ENCODE measurements at places on chromosomes 7 and 10.

GRCh38 chr7:80480566-80480965, 31.3 kb downstream of the GNAT3 start:
- DNase-seq: no peak

DNA sequence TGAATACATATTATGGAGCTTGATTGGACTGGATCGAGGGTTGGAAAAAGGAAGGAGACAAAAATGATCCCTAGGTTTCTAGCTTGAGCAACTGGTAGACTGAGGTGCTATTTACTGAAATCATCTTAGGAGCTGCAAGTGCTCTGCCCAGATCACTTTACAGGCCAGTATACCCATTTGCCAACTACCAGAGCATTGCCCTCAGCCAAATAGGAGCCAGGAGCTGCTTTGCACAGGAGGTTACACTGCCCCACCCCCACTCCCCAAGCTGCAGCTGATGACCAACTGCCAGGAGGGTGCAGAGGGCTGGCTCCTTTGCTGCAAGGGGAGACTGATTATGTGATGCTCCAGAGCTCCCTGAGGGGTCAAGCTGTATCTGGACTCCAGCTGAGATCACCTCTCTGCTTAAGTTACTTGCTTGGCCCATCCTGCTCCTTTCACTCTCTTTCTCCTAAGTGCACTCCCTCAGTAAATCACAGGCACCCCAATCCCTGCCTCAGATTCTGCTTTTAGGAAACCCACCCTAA, 275.4 kb downstream of the ZEB1 start:
- no peak for DNase-seq

- DNase-seq: no peak
Measured at GRCh38 chr7:104984585-104985258, 29.3 kb upstream of the KMT2E start.

DNA sequence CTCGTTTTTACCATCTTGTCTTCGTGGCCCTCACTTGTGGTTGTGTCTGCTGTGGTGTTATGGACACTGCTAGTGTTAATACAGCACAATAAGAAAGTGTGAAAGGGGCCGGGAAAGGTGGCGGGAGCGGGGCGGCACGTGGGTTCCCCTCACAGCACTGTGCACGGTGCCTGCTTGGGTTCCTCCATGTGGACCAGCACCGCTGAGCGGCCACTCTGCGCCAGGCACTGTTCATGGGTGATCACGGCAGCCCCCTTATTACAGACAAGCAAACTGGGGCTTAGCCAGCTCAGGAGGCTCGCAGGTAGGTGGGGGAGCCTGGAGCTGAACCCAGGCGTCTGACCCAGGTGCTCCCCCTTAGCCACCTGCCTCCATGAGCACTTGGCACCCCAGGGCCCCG, 12.2 kb downstream of the SUN1 start:
- DNase-seq: no peak

DNA sequence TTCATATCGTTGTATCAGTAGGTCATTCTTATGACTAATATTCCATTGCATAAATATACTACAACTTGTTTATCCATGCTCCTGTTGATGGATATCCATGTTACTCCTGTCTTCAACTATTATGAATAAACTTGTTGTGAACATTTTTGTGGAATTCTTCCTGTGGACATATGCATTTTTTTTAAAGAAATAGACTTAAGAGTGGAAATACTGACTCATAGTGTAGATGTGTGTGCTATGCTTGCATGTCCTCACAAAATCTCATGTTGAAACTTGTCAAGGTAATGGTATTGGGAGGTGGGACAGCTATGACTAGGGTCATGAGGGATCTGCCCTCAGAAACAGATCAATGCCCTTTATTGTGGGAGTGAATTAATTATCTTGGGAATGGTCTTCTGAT, 240.5 kb upstream of the PRSS58 start:
- DNase-seq: no peak

GRCh38 chr10:34175121-34175520, 640.0 kb downstream of the PARD3 start:
- no peak for DNase-seq

GRCh38 chr10:80131499-80131901, 1.0 kb upstream of the PLAC9 start:
- DNase-seq: no peak

GRCh38 chr10:97297556-97298222, 5.3 kb upstream of the ARHGAP19 start:
- no peak for DNase-seq
